ENCODE measurements at places on chromosomes 4 and X.
A peak's percentile ranks its signal among the peaks of the same experiment; 100 is the strongest.

DNA sequence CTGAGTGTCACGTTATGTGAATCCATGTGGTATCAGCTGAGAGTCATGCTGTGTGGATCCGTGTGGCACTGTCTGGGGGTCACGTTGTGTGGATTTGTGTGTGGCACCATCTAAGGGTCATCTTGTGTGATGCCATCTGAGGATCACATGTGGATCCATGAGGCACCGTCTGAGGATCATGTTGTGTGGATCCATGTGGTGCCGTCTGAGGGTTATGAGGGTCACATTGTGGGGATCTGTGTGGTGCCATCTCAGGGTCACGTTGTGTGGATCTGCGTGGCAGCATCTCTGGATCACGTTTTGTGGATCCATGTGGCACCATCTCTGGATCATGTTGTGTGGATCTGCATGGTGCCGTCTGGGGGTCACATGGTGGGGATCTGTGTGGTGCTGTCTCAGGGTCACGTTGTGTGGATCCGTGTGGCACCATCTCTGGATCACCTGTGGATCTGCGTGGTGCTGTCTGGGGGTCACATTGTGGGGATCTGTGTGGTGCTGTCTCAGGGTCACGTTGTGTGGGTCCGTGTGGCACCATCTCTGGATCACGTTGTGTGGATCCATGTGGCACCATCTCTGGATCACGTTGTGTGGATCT, 6.9 kb downstream of the PDE6B start:
- no peak for DNase-seq

DNA sequence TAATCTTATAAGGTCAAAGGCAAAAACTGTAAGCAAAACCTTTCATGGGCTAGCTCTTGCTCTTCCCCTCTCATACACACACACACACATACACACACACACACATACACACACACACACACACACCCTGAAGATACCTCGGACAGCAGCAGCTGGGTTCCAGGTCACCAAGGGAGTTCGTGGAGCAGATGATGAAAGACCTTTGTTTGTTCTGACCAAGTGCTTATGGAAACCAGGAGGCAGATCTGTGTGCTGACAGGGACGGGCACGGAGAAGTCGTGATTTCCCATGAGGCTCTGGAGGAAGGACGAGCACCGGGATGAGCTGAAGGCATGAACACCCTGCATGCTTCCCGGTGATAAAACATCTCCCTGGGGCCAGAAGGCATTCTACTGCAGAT, 35.4 kb upstream of the CRMP1 start:
- DNase-seq, result no peak

DNA sequence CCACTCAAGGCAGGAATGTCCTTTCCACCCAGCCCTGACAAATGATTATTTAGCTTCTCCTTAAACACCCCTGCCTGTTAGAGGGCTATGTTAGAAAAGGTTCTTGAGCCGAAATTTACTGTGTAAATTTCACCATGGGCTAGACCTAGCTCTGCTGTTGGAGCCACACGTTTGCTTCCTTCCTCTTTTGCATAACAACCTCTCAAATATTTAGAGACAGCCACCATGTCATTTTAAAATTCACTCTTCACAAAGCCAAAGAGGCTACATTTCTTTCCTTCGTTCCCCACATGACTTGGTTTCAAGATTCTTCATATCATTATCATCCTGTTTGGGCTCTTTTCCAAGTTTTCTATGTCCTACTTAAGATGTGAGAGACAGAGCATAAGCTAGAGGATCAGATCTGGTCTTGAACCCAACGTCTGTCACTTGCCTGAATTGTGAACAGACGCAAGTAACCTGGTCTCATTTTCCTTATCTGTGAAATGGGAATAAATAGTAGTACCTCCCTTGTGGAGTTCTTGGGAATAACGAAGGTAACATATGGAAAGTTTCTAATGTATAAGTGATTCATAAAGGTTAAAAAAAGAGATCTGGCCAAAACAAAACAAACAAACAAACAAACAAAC, 6.7 kb downstream of the DOCK11 start:
- DNase-seq, result peak; percentile 21

GRCh38 chr4:183515411-183515810, 10.6 kb downstream of the ING2 start:
- no peak for DNase-seq

DNA sequence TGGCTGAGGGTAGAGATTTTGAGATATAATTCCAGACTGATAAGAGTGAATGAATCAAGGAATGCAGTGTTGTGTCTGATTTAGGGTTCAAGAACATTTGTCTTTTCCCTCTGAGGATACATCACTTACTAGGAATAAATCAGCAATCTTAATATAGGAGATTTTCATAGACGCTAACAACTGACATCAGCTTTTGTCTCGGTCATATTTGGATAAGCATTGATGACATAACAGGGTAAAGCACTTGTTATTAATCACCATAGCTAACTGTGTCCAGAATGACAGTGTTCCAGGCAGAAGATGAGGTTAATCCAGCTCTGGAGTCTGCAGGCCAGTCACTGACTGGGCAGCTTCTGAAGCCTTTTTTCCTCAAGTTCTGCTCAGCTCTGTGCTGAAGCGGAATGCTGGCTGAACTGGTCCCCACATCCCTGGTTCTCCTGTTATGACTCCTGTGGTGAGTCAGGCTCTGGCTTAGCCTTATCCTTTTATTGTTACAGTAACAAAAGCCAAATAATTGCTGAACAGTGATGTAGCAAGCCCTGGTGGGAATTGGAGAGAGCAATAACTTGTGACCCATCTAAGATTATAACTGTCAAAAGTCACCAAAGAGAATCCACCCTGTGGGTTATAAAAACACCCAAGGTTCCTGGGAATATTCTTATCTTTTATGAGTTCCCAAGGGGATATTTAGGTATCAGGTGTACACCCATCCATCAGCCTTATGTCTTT, 41.8 kb downstream of the FNIP2 start:
- DNase-seq, result no peak
